Right hindlimb (tissue), 1 donor: ENCODE measurements at places on chromosomes 2 and 18.

- DNase-seq = no peak
Measured at GRCh38 chr2:70479816-70480215, 73.8 kb downstream of the TGFA start.

GRCh38 chr2:173407646-173408045 lies 53.0 kb downstream of the CDCA7 start:
- no peak for DNase-seq

DNA sequence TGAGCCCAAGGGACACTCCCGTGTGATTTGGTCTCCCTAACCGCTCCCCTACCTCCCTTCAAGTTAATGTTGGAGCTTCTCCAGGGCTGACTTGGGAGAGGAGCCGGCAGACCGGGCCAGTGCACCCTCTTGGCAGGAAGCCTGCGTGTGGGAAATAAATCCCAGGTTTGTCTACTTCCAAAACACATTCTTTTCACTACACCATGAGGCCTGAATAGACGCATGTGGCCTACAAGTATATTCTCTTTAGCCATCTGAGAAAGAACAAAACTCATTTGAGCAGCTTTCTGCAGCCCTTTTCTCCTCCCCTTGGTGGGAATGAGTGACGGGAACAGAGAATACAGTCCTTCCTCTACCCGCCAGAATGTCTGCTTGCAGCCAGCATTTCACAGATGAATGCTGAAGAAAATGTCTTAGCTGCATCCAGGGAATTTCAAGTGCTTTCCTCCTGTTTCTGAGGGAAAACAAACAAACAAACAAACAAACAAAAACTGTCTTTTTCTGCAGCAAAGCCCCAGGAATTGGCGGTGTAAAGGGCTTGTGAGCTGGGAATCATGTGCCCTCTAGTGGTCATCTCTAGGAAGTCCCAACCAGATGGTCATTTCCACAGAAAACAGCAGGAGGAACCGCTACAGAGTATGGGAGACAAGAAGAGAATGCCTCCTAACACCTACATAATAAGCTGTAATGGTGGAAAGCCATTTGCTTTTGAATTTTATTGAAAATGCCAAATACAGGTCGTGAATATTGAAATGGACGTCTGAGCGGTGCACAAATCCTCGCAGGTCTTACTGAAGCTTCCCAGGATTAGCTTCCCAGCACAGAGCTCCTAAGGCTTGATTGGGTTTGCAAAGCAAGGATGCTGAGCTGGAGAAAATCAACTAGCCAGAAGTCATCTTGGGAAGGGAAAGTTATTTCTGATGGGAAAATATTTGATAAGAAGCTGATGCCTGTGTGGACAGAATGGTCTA lies 41.2 kb upstream of the DAPL1 start:
- DNase-seq = peak; percentile 70

DNA sequence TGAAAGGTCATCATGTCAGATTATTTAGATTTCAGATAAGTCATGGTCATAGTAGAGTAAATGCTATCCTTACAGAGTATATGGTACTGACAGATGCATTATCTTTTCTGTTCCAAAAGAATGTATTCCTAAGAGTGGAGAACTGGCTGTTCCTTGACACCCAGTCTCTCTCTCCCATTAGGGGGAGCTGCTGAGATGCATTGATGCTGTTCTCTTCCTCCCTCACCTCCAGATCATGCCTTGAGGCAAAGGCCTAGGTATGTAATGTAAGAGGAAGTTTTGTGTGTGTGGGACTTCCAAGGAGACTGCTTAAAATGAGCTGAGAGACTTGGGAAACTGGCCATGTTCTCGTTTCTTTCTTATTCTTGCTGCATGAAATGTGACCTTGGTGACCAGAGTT lies 979.5 kb upstream of the CELF4 start:
- DNase-seq = no peak

- DNase-seq = no peak
Measured at GRCh38 chr2:193476171-193476800, 1281.6 kb upstream of the TMEFF2 start.

- no peak for DNase-seq
Measured at GRCh38 chr2:195300631-195301030, 356.4 kb upstream of the SLC39A10 start.

- DNase-seq = peak; percentile 40
Measured at GRCh38 chr2:234911271-234911670, 40.5 kb upstream of the SH3BP4 start.
